ENCODE measurements at places on chromosomes 3 and 15. TPM values are rescaled to one million over a fixed set of nuclear protein-coding genes. Genes with fewer than 3 reads are reported as not detected.

Gene QARS1
- 250 TPM for total RNA-seq

Gene FAM43A
- 1.1 TPM for total RNA-seq

Gene PROK2
- total RNA-seq: 0.24 TPM

Gene CXCR6
- total RNA-seq: 27.6 TPM

Gene ZMYND10
- 5.1 TPM for total RNA-seq

Gene CCR5
- total RNA-seq: 38.8 TPM

Gene REC114
- total RNA-seq: not detected

DNA sequence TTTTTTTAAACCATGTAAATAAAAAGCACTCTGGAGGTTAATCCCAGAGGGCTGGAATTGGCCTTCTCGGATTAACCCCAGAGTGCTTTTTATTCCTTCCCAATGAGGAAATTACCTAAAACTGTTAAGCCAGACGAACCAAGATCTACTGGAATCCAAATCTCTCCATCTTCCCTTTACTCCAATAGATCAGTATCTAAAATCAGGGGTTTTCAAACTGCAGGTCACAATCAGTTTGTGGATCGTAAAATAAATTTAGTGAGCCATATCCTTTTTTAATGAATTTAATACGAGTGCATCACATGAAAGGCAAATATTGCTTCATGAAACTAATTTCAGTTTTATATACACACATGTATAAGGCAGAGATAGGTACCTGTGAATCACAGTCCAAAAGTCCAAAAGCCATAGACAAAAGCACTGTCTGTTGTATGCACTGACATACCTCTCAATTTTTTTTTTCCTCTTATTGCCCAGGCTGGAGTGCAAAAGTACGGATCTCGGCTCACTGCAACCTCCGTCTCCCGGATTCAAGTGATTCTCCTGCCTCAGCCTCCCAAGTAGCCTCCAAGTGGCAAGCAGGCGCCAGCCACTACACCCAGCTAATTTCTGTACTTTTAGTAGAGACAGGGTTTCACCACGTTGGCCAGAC is 61.3 kb downstream of the TBL1XR1 start:
- H3K27ac ChIP-seq: no peak overlapping the region
- peaks cover 55% of the 10 kb centered on the region for H3K36me3 ChIP-seq
- DNase-seq: no peak
- peaks cover 56% of the 10 kb centered on the region for H3K4me1 ChIP-seq
- H3K27me3 ChIP-seq: no peaks in the 10 kb centered on the region

DNA sequence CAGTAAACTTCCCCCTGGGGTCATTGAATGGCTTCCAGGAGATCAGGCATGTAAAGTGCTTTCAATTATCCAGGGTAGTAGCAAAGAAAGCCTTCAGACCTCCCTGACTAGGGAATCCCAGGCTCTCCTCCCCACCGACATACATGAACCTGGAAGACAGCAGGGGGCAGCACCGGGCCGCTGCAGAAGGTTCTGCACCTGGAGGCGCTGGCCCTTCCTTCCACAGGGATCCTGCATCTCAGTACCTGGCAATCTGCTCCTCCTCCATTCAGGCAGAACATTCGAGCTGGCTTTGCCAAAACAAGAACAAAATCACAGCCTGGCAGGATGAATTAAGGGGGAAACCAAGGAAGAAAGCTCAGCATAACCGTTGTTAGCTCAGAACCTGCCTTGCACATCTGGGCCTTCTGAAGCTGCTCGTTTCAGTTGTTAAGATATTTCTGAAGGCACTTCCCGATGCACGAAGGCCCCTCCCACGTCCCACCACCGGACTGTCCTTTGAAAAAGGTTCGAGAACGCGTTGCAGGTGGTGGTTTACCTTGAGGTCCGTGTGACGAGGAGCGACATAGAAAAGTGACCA is 237.7 kb downstream of the SLCO3A1 start:
- H3K27me3 ChIP-seq: no peaks in the 10 kb centered on the region
- H3K27ac ChIP-seq: no peak overlapping the region
- no peak for DNase-seq
- peaks cover 13% of the 10 kb centered on the region for H3K36me3 ChIP-seq

GRCh38 chr15:78551902-78552301 is 11.7 kb downstream of the PSMA4 start:
- no peak overlapping the region for H3K4me3 ChIP-seq
- DNase-seq: no peak
- no peaks in the 10 kb centered on the region for H3K4me1 ChIP-seq
- peaks cover 31% of the 10 kb centered on the region for H3K36me3 ChIP-seq
- no peak overlapping the region for H3K27ac ChIP-seq
- H3K27me3 ChIP-seq: no peaks in the 10 kb centered on the region

DNA sequence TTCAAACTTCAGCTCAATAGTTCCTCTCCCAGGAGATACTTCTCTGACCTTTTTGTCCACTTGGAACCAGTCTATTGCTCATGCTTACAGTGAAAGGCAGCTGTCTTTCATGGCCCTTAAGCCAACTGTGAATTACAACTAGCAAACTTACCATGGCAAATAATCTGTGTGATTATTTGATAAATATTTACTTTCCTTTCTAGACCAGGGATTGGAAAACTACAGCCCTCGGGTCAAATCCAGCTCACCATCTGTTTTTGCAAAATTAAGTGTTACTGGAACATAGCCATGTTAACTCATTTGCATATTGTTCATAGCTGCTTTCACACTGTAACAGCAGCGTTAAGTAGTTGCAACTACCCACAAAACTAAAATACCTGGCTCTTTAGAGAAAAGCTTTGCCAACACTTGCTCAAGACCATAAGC is 289.1 kb upstream of the MCTP2 start:
- no peak overlapping the region for H3K4me3 ChIP-seq
- DNase-seq: no peak
- H3K27ac ChIP-seq: no peak overlapping the region
- H3K4me1 ChIP-seq: no peaks in the 10 kb centered on the region

- peaks cover 5% of the 10 kb centered on the region for H3K4me1 ChIP-seq
- no peak overlapping the region for H3K27ac ChIP-seq
- H3K27me3 ChIP-seq: no peaks in the 10 kb centered on the region
- no peak for DNase-seq
These were observed 60.5 kb downstream of the TOP2B start for GRCh38 chr3:25604107-25604805.

GRCh38 chr3:171165499-171165921 is 139.0 kb upstream of the SLC2A2 start:
- H3K4me1 ChIP-seq: peaks cover 20% of the 10 kb centered on the region
- H3K27ac ChIP-seq: peak overlapping the region; percentile 78

DNA sequence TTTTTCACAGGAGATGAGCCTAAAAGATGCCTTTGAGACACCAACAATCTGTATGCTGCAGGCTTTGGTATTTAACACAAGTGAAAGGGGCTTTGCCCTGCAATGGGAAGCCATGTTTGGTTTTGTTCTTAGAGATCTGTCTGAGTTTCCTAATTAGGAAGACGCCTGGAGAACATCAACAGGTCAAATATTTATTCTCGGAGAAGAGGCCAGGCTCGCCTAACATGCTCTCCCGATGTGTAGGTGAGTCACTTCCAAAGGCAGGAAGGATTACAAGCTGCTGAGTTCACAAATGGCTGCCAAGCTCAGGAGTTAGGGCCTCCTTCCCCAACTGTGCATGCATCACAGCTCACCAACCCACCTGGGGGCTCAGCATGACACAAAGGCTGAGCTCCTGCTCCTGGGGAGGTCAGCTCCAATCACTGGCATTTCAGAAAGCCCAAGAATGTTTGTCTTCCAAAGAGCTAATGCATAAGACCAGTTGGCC is 119.5 kb upstream of the PRICKLE2 start:
- H3K4me1 ChIP-seq: no peaks in the 10 kb centered on the region
- DNase-seq: no peak
- no peak overlapping the region for H3K4me3 ChIP-seq
- H3K27me3 ChIP-seq: peaks cover 7% of the 10 kb centered on the region

- no peaks in the 10 kb centered on the region for H3K4me1 ChIP-seq
- no peak overlapping the region for H3K4me3 ChIP-seq
- H3K27ac ChIP-seq: no peak overlapping the region
- no peak for DNase-seq
- no peaks in the 10 kb centered on the region for H3K36me3 ChIP-seq
These were observed 12.4 kb downstream of the PLXNA1 start for GRCh38 chr3:126995254-126995780.

GRCh38 chr15:30924353-30924752 is 20.6 kb downstream of the FAN1 start:
- no peaks in the 10 kb centered on the region for H3K4me1 ChIP-seq
- peaks cover 20% of the 10 kb centered on the region for H3K36me3 ChIP-seq
- no peaks in the 10 kb centered on the region for H3K27me3 ChIP-seq
- H3K4me3 ChIP-seq: no peak overlapping the region

DNA sequence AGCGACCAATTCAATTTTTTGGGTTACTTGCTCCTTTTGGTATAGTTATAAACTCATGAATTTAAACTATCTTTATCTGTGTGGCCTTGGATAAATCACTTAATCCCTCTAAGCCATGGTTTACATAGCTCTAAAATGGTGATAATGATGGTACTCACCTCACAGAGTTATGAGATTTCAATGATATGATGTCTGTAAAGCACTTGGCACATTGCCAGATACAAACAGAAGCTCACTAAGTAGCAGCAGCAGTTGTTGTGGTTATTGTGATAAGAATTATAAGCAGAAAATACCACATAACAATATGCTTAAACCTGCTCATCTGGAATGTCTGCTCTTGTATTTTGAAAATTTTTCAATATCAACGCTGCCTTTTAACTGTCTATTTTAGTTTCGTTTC is 185.1 kb upstream of the SNTN start:
- no peak for DNase-seq
- H3K36me3 ChIP-seq: no peaks in the 10 kb centered on the region
- H3K27me3 ChIP-seq: no peaks in the 10 kb centered on the region
- no peak overlapping the region for H3K4me3 ChIP-seq

- H3K4me1 ChIP-seq: peaks cover 90% of the 10 kb centered on the region
- H3K27me3 ChIP-seq: no peaks in the 10 kb centered on the region
- H3K27ac ChIP-seq: peak overlapping the region; percentile 96
- H3K4me3 ChIP-seq: peak overlapping the region; percentile 58
- H3K36me3 ChIP-seq: peaks cover 33% of the 10 kb centered on the region
These were observed 29.6 kb downstream of the CPOX start for GRCh38 chr3:98563661-98564281.

GRCh38 chr3:69273896-69274295 is 112.0 kb downstream of the FRMD4B start:
- no peak overlapping the region for H3K4me3 ChIP-seq
- no peaks in the 10 kb centered on the region for H3K36me3 ChIP-seq
- H3K27ac ChIP-seq: no peak overlapping the region
- H3K4me1 ChIP-seq: no peaks in the 10 kb centered on the region
- no peak for DNase-seq

DNA sequence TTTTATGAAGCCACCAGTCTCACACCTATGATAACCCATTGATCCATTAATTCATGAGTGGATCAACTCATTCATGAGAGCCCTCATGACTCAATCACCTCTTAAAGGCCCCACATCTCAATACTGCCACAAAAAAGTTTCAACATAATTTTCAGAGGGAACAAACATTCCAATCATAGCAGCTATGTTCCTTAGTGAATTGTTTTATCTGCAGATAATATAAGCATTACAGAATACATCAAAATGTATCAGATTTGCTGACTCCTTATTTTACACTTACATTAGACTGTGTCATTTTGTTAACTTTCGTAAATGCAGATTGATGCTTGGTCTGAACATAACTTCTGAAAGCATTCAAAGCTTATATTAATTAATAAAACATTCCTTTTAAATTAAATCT is 155.3 kb upstream of the MBNL1 start:
- H3K36me3 ChIP-seq: no peaks in the 10 kb centered on the region
- peaks cover 10% of the 10 kb centered on the region for H3K27me3 ChIP-seq
- no peak overlapping the region for H3K4me3 ChIP-seq
- DNase-seq: no peak
- H3K27ac ChIP-seq: no peak overlapping the region

- H3K36me3 ChIP-seq: no peaks in the 10 kb centered on the region
- no peaks in the 10 kb centered on the region for H3K27me3 ChIP-seq
- no peak overlapping the region for H3K27ac ChIP-seq
- no peak overlapping the region for H3K4me3 ChIP-seq
- no peak for DNase-seq
These were observed 590.6 kb downstream of the MAGI1 start for GRCh38 chr3:65448120-65448519.

GRCh38 chr15:80615783-80616391 is 79.2 kb upstream of the ABHD17C start:
- H3K27ac ChIP-seq: no peak overlapping the region
- DNase-seq: no peak
- H3K36me3 ChIP-seq: no peaks in the 10 kb centered on the region
- peaks cover 14% of the 10 kb centered on the region for H3K27me3 ChIP-seq

- no peaks in the 10 kb centered on the region for H3K4me1 ChIP-seq
- DNase-seq: no peak
- peaks cover 2% of the 10 kb centered on the region for H3K27me3 ChIP-seq
- no peaks in the 10 kb centered on the region for H3K36me3 ChIP-seq
- H3K27ac ChIP-seq: no peak overlapping the region
- H3K4me3 ChIP-seq: no peak overlapping the region
These were observed 211.3 kb upstream of the NSMCE3 start for GRCh38 chr15:29480949-29481348.

- peaks cover 61% of the 10 kb centered on the region for H3K4me1 ChIP-seq
- H3K27me3 ChIP-seq: no peaks in the 10 kb centered on the region
- peak overlapping the region; percentile 95 for H3K4me3 ChIP-seq
- peak; percentile 66 for DNase-seq
- peak overlapping the region; percentile 96 for H3K27ac ChIP-seq
These were observed 944 bp upstream of the EIF4E3 start for GRCh38 chr3:71726146-71726545.
